ENCODE measurements at places on chromosomes 2 and 18.

DNA sequence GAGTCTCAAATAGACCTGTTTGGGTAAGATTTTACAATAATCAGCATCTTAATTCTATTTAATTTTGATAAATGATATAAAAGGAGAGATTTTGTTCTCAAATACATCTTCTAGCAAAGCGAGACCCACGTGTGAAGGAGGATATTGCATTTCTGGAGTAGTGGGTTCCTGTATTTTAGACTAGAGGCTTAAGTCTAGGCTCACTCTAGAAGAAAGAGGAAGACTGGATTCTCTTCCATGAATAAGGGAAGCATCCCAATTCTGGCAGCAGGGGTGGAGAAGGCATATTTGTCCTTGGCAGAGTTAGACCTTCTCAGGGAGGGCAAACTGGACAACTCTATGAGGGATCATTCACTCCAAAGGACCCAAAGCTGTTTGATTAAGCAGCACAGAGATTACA is 11.3 kb upstream of the FAM228A start:
- no peak for DNase-seq

DNA sequence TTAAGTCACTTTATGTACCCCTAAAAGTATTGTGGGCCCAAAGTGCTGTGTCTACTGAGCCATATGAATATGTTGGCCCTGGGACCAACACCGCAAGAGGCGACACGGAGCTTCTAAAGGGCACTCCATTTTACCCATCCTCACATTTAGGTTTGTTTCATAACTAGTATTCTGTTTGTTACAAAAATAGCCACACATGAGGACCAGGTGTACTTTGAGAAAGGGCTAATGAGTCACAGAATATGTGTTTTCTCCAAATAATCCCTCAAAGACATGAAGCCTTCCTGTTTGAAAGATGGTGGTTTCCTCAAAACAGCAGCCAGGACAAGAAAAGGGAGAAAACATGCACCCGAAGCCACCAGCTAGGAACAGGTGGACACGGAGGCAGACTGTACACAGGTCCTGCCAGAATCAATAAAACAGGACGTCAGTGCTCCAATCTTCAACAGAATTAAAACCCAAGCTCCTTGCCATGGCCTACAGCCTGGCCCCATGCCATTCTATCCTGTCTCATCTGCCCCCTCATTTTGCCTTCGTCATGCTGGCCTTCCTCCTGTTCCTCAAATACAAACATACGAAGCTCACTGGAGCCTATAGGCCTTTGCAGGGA is 21.8 kb upstream of the GRB14 start:
- no peak for DNase-seq

GRCh38 chr2:24486636-24487205 is 4.3 kb upstream of the NCOA1 start:
- DNase-seq, result no peak

DNA sequence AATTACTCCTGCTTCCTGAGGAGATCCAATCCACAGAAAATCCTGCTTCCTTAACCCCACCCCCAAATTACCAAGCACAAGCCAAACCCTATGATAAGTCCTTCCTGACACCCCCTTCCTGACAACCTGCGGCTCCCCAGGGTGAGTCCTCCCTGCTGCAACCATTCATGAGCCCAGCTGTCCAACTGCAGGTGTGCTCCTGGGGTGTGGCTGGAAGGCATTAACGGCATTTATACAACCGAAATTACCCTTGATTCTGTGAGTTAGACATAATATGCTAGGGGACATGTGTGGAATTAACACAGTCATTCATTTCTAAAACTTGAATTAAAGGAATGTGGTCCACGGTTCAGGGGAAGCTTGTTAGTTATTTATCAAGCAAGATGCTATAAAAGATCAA is 119.0 kb upstream of the ALKAL2 start:
- no peak for DNase-seq

DNA sequence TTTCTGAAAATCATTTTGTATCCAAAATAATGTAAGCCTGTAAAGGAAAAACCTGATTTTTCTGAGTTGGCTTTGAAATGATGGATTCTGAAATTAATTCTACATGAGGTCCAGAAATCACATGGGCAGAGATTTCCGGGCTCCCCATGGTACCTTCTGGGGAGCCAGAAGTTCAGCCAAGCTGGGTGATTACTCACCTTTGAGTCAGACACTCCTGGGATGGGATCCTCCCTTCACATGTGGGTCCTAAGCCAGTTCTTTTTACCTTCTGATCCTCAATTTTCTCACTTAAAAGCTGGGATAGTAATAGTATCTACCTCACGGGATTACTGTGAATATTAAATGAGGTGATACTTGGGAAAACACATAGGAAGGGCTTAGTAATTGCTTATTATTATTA is 179.8 kb upstream of the EPAS1 start:
- DNase-seq, result no peak

- DNase-seq, result no peak
Observed at GRCh38 chr2:7133521-7133920, 216.3 kb downstream of the RNF144A start.

DNA sequence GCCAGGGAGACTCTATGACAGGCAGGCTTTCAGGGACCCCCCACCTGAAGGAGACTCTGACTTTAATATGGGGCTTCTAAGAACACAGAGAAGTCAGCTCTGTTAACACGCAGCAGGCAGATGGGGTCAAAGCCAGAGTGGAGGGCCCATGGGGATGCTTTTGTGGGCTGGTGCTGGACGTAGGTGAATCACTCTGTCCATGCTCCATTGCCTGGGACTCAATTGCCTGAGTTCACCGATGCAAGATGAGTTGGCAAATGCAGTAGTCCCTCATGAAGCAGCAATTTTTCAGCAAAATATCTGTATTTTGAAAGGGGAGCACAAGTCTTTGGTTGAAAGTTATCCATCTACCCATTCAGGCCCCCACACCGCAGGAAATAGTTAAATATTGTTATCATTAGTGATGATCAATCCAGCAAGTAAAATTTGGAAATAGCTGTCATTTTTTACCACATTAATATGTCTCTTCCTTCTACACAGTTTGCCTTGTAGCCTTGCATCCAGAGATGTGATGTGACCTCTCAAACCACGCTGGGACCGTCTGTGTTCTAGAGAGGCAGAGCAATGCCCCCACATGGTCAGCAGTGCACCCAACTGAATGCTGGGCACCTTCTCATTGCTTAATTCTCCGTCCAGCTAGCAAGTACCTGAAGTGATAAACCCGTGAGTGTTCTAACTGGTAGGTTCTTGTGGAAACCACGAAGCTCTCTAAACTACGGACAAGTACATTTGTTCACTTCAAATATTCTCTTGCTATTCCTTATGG is 34.8 kb upstream of the FAM110C start:
- DNase-seq, result no peak

DNA sequence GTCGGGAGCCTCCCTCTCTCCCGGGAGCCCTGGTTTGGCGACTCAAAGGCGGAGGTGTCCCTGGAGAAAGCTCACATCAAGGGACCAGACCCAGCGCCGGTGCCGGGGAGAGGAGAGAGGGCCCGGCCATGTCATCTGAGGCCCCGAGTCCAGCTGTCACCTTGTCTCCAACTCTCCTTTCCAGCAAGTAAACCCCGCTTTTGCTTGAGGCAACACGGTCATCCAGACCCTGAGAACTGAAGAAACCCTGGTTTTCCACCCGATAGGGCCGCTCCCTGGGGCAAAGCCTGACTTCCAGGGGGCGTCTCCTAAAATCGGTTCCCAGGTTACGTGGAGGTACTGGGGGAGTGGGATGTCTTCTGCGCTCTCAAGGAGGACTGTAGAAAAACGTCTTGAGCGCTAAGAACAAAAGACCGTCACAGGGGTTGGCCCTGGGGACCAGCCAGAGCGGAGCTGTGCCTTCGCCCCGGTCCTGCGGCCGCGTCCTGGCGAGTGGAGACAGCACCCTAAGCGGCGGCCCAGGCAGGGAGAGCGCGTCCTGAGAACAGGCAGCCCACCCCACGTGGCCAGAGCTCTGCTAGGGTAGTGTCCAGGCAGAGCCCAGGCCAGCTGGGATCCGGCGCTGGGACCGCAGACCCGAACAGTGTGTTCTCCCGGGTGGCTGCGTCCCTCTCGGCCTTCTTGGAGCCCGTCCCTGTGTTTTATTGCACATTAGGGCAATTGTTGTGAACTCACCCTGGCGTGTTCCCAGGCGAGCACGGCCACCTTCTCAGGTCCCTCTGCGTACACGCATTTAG is 55.7 kb downstream of the TMEM18 start:
- no peak for DNase-seq

Measured in activated T-cell treated with anti-CD3 and anti-CD28 coated beads, Interleukin-2, amount 50 U/mL, for 72 hours (primary cell).